ENCODE measurements at places on chromosomes 2 and 18.
A peak's percentile ranks its signal among the peaks of the same experiment; 100 is the strongest.

DNA sequence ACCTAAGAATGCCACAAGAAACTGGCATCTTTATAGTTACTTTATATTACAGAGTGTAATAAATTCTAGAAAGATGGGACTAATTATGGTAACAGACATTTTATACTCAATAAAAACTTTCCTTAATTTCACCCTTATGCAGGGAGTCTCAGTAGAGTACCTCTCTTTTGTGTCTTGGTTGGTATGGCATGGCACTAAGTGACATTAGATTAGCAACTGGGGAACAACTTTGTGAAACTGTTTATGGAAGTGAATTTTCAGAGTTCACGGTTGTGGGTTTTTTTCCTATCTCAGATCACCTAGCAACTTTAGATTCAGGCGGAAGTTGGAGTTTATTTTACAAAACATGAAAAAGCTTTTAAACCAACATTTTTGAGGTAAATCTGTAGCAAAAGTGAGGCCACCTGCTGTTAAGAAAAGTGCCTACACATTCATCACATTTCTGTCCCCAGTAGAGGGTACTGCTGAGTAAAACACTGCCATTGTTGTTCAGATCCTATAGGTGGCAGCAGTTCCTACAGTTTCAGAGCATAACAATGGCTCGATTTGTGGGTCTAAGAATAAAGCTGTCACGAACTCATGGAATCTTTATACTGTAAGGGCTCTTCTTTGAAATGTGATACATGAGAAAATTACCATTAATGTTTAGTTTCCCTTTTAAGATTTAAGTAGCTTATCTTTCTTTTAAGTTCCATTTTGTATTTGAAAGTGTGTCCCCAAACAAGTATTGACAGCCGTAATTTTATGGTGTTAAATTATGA, 117.6 kb downstream of the CAMKMT start:
- DNase-seq: peak; percentile 72

DNA sequence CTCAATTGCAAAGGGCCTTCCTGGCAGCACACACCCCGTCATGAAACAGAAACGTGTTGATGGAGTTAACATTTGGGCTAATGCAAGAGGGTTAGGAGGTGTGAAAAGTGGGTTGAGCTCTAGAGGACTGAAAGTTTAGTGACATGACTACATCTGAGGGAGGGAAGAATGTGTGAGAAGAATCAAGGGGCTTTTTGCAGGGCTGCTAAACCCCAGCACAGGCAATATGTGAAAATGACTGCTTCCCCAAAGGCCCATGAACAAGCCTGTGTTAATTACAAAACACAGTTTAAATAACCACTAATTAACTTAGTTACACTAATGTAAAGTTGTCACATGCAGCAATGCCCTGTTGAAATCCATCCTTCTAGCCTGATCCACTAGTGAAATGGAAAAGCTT, 63.4 kb upstream of the PEX13 start:
- no peak for DNase-seq

DNA sequence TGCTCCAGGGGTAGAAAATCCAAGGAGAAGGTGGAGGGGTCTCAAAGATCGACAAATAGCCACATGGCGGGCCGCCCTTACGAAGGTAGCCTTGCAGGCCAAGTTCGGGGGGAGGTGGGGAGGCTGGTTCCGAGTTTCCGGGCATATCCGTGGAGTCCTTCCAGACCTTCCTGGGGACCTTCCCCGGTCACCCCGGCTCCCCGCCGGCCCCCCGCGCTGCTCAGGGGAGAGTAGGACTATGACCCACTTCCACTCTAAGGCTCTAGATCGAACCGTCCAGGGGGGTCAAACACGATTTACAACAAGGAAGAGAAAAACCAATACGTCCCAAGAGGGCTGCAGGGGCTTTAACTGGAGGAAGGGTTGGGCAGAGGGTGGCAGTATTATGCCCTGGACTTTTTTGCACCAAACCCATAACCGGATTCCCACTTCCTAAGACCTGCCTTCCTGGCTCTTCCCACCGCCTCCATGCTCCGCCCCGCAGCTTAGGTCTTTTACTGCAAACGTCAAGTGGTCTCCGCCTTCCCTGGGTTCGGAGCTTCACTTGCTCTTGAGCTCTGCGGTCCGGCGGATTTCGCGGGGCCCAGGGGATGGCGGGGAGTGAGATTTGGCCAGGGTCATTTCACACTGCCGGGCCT, 779 bp upstream of the LYPD6 start:
- peak; percentile 76 for DNase-seq

GRCh38 chr2:230949966-230950873, 25.2 kb upstream of the GPR55 start:
- DNase-seq: no peak

GRCh38 chr2:113251118-113251517, 27.6 kb downstream of the PAX8 start:
- no peak for DNase-seq

DNA sequence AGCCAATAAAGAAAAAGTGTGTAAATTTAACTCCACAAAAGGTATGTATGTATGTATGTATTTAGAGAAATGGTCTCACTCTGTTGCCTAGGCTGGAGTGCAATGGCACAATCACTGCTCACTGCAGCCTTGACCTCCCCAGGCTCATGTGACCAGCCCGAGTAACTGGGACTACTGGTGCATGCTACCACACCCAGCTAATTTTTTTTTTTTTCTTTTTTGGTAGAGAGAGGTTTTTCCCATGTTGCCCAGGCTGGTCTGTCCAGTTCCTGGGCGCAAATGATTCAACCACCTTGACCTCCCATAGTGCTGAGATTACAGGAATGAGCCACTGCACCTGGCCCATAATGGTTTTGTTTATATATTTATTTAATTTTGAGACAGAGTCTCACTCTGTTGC, 67.1 kb downstream of the CERKL start:
- DNase-seq: peak; percentile 79

GRCh38 chr2:89811295-89811694, 1119.8 kb downstream of the RPIA start:
- DNase-seq: no peak

- peak; percentile 21 for DNase-seq
Measured at GRCh38 chr18:62876111-62876510, 160.8 kb downstream of the PHLPP1 start.

DNA sequence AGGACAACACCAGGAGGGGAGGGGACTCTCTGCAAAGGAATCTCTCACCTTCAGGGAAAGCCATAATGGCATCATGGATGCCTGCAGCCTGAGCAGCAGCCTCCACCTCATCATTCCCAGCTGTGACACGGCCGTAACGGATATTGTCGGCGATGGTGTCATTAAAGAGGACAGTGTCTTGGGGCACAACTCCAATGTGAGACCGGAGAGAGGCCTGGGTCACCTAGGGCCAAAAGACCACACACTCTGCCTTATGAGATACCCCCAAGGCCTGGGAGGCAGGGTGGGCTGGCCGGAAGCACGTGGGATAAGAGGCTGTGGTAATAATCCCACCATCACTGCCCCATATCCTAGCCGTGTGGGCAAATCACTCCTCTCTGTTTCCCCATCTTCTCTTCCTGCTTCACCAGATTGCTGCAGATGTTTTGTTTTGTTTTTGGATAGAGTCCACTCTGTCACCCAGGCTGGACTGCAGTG, 4.3 kb downstream of the ZFAND2B start:
- no peak for DNase-seq

DNA sequence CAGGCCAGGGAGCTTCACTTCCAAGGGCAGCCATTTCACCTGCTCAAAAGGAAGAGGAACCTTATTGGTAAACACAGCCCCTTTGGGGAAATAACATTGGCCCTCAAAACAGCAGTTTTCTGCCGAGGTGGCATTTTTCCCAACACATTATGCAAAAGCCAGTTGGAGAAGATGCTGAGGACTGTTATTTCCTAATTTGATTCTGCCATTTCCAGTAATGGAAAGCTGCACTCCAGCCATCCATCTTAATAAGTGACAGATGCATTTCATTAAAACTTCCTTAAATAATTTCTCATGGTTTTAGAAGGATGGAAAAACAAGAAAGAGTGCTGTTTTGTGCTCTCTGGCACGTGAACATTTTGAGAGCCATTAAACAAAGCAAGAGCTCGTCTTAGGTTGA, 55.9 kb upstream of the ALK start:
- DNase-seq: no peak

GRCh38 chr18:55419947-55420664, 167.9 kb downstream of the TCF4 start:
- no peak for DNase-seq

DNA sequence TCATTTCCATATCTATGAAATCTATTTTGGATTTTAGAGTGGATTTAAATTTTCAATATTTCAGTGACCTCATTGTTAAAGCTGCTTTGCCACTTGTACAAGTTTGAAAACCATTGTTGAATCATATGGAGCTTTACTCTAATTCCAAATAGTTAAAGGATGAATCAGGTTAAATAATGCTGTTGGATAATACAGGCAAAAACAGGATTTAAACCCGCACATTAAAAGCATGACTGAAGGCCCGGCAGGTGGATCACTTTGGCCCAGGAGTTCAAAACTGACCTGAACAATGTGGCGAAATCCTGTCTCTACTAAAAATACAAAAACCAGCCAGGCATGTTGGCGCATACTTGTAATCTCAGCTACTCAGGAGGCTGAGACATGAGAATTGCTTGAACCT, 68.3 kb downstream of the RIF1 start:
- DNase-seq: no peak

DNA sequence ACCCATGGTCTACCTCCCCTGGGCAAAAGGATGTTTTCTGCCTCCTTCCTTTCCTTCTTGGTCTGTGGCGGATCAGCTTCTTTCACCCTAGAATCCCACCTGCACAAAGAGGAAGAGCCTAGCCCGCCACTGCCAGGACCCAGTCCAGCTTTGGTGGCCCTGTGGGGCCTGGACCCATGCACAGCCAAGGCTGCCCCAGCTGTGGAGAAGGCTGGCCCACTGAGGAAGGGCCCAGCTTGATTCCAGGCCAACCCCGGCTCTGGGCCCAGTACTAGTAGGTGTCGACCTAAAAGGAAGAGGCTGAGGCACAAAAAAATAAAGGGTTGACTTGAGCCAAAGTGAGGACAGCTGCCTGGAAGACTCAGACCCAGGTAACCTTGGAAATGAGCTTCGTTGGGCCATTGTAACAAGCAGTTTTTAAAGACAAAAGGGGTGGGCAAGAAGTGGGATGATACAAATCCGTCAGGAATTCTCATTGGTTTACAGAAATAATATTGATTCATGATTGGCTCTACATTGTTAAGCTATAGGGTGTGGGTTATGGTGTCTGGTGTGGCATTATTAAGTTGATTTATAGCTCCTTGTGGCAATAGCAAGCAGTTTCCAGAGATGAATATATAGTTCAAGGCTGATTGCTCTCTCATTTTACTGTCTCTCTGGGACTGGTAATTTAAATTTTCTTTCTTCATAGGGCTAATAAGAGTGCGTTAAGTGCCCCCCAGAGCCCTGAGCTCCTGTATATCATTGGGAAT, 29.8 kb upstream of the MAL start:
- no peak for DNase-seq

DNA sequence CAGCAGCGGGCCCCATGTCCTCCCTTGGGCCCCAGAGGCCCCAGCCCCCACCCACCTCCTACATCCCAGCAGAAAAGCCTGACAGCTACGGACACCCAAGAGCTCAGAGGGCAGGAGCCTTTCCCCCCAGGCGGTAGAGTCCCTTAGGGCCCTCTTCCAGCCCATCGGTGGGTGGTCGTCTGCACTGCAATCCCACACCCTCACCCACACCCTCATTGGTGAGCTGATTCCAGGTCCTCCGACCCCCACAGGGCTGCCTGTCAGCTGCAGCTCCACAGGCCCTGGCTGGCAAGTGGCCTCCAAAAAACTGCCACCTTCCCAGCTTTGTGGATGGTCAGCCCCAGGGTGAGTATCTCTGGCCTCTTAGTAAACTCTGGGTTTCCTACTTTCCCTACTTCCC, 10.5 kb downstream of the TCF23 start:
- no peak for DNase-seq

DNA sequence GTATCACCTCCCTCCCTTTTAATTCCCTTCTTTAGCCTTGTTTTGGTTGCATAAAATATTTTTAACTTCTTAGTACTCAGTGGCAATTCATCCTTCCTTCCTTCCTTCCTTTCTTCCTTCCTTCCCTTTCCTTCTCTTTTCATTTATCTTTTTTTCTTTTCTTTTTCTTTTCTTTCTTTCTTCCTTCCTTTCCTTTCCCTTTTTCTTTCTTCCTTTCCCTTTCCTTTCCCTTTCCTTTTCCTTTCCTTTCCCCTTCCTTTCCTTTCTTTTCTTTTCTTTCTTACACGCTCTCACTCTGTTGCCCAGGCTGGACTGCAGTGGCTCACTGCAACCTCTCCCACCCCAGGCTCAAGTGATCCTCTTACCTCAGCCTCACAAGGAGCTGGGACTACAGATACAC, 160.2 kb downstream of the GREB1L start:
- DNase-seq: no peak

- peak; percentile 90 for DNase-seq
Measured at GRCh38 chr2:122707224-122707824, 951.9 kb downstream of the TSN start.

DNA sequence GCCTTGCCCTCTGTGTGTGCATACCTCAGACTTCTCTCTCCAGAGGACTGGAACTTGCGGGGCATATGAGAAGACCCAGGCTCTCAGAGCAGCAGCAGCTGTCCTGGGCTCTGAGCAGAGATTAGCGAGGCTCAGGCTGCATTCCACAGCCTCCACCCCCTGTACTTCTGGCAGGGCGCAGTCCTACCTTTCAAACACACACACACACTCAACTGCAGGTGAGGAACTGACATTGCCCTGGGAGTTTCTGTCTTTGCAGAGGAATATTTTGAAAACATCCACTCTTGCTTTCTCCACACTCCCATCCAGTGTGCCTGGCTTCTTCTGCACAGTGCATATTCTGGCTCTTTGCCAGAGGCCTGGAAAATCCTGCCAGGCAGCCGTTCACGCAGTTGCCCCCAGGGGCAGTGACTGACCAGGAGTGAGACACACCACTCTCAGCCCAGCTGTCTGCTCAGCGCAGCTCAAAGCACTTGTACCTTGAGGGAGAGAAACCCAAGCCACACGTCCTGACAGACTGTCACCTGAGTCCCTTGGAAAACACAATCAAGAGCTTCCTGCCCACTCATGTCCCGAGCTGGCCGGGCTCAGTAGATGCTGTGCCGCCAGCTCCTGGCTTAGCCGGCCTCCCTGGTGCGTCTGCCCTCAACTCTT, 460.8 kb downstream of the RNF144A start:
- no peak for DNase-seq

- no peak for DNase-seq
Measured at GRCh38 chr2:100038011-100038410, 104.4 kb downstream of the AFF3 start.

- DNase-seq: peak; percentile 64
Measured at GRCh38 chr2:10124538-10125045, 2.1 kb downstream of the RRM2 start.

DNA sequence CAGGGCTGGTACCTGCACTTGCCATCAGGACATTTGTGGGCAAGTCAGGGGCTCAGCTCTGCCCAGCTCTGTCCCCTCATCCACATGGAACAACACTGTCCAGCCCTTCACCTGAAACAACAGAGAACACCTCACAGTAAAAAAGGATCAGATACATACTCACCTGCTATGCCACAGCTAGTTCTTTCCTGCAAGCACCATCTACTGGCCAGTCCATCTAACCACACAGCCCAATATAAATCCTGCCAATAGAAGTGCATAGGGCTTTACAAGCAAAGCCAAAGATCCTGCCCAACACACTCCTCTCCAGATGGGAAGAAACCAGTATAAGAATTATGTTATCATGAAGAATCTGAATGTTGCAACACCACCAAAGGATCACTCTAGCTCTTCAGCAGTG, 52.2 kb upstream of the GALNT13 start:
- DNase-seq: no peak

Measured in Caki2 (cell line).